ENCODE measurements at places on chromosomes 11 and 22. TPM values are rescaled to one million over a fixed set of nuclear protein-coding genes. Genes with fewer than 3 reads are reported as not detected.

MISFA gene
- total RNA-seq: 1.9 TPM

CXCR5 gene
- 0.50 TPM for total RNA-seq

CHRM4 gene
- 0.12 TPM for total RNA-seq

PLAAT2 gene
- not detected for total RNA-seq

APOL4 gene
- total RNA-seq: 0.54 TPM

STIM1 gene
- total RNA-seq: 103 TPM

ANO1 gene
- not detected for total RNA-seq

CHST1 gene
- not detected for total RNA-seq

RAPSN gene
- total RNA-seq: 0.48 TPM

MYO18B gene
- total RNA-seq: 2.0 TPM

CCDC73 gene
- total RNA-seq: not detected

SEPTIN5 gene
- total RNA-seq: not detected

A4GALT gene
- total RNA-seq: 0.29 TPM

TEAD1 gene
- total RNA-seq: 0.15 TPM

GAL3ST1 gene
- total RNA-seq: not detected

PANX3 gene
- not detected for total RNA-seq

MAJIN gene
- 0.54 TPM for total RNA-seq

PNPLA5 gene
- total RNA-seq: not detected

SOX6 gene
- total RNA-seq: not detected

PGA5 gene
- not detected for total RNA-seq

OR2AG2 gene
- not detected for total RNA-seq

GVQW3 gene
- total RNA-seq: 5.5 TPM

RFPL2 gene
- not detected for total RNA-seq

HTR3A gene
- not detected for total RNA-seq
